Stimulated activated CD4-positive, alpha-beta T cell treated with anti-CD3 and anti-CD28 coated beads, Interleukin-15, amount 100 ng/mL, for 1 hour (primary cell): ENCODE measurements at places on chromosomes 3 and 15.

- no peak for DNase-seq
These were observed 211.4 kb downstream of the TUSC7 start for GRCh38 chr3:116920826-116921610.

- DNase-seq, result no peak
These were observed 22.9 kb upstream of the USF3 start for GRCh38 chr3:113719294-113719693.

GRCh38 chr3:98536456-98537017 is 4.8 kb downstream of the GPR15 start:
- no peak for DNase-seq

GRCh38 chr3:57840473-57840872 is 84.4 kb downstream of the SLMAP start:
- DNase-seq, result no peak

- DNase-seq, result no peak
These were observed 56.8 kb downstream of the ZNF148 start for GRCh38 chr3:125318167-125318865.

- no peak for DNase-seq
These were observed 14.7 kb downstream of the PAK2 start for GRCh38 chr3:196754091-196754981.

DNA sequence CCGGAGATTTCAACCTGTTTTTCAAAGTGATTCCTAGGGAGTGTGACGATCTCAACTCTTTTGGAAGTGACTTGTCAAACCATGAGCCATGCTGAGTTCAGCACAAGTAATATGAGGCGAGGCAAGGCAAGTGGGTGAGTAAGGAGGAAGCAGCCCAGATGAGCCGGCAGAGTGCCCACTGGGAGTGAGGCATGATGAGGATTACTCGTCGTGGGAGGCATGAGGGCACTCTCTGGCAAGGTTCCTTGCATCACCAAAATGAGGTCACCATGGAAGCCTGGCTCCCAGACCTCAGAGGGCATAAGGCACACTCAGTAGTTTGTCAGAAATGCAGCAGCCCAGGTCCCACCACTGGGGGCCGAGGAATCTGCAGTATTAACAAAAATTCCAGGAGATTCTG is 636.1 kb downstream of the MAGI1 start:
- no peak for DNase-seq

GRCh38 chr15:74336061-74337005 is 31.1 kb downstream of the CYP11A1 start:
- no peak for DNase-seq

GRCh38 chr15:99177679-99178078 is 71.7 kb downstream of the TTC23 start:
- DNase-seq, result no peak

DNA sequence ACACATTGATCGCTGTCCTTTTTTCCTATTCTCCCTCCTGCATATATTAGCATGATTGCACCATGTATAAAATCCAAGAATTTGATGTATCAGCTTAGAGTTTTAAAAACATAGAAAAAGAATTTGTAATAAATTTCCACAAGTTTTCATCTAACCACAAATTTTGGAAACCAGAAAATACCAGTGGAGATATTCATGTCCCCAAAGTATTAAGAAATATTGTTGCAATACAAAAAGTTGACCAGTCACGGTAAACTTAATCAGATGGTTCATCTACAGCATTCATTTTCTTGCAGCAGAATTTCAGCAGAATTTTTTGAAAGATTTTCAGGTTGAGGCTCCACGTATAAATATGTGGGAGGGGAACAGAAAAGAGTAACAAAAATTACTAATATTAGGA is 500.9 kb upstream of the MDFIC2 start:
- no peak for DNase-seq

DNA sequence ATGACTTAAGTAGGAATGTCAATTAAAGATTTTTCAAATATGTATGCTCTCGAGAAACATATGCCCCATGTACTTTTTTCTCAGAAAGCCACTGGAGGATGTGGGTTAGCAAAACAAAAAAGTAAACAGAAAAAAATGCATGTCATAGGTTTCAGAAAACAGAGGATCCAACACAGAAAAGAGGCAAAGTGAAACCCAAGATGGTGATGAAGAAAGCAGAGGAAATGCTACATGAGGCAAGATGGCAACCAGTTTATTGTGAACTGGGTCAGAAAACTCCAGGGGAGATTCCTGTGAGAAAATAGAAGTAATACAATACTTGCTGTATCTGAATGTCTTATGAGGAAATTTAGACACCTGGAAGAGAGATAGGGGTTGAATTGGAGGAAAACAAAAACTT is 30.8 kb upstream of the EOMES start:
- no peak for DNase-seq
